ENCODE measurements at places on chromosomes 1 and 21. TPM values are rescaled to one million over a fixed set of nuclear protein-coding genes. Genes with fewer than 3 reads are reported as not detected.

- DNase-seq: no peak
These were observed 12.1 kb downstream of the ERG start for GRCh38 chr21:38486221-38486620.

DNA sequence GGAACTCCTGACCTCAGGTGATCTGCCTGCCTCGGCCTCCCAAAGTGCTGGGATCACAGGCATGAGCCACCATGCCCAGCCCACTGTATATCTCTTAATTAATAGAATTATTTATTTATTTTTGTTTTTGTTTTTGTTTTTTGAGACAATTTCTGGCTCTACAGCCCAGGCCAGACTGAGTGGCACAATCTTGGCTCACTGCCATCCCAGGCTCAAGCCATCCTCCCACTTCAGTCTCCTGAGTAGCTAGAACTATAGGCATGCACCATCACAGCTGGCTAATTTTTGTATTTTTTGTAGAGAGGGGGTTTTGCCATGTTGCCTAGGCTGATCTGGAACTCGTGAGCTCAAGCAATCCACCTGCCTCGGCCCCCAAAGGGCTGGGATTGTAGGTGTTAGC is 15.7 kb upstream of the WDTC1 start:
- DNase-seq: no peak

DNA sequence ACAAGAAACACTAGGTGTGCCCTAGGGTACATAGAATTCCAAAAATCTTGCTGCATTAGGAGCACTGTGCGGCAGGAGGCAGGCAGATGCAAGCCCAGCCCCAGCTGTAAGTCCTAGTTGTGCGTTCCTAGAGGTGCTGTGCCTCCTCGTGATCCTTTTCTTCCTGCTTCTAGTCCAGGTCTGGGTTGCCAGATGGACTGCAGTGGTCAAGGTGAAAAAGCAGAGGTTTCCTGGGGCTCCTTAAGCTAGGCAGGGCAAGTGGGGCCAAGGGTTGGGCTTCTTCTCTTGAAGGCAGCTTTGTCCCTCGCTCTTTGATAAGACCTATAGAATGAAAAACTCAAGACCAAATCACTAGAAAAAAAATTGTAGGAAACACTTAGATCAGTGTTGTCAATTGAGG is 21.6 kb upstream of the SLC45A3 start:
- no peak for DNase-seq

DNA sequence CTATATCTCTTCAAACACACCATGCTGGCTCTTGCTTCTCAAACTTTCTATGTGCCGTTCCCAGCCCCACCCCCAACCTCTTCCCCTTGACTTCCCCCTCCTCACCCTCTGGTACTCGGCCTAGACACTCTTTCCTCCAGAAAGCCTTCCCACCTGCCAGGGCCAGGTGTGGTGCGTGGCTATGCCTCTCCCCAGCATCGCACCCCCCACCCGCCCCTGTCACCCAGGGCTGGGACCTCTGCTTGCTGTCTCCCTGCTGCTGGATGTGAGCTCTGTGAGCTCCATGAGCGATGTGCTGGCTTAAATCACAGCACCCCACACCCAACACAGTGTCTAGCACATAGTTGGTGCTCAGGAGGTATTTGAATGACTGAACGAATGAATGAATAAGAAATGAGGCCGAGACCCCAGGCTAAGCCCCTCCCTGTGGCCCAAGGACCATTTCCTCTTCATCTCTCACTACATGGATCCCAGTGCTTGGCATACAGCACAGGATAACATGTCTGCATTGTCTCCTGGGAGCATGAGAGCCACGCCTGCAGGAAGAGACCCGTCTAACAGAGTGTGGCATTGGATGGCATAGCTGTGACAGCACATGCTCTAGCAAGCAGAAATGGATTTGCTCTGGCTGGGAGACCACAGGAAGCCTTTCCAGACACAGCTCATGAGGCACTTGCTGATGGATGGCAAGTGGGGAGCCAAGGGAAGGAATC is 19.7 kb downstream of the TNNT2 start:
- no peak for DNase-seq

GRCh38 chr21:39120876-39121599 is 62.2 kb downstream of the PSMG1 start:
- no peak for DNase-seq

DNA sequence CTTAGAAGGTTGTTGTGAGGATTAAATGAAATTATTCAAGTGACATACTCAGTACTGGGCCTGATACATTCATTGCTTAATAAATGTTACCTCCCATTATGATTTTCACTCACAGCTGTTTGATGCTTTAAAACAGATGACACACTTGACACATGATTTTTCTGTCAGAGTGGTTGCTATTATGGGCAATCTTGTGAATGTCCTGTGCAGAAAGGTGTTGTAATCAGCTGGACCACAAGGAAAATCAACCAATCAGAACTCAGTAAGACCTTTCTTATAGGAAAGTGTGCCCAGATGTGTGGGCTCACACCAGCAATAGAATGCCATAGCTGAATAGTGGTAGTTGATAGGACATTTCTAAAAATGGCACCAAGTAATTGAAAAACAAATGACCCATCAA is 23.5 kb downstream of the GJA5 start:
- DNase-seq: no peak

GRCh38 chr1:32924881-32925344 is 23.7 kb upstream of the TMEM54 start:
- DNase-seq: no peak

GRCh38 chr1:200292699-200293098 is 117.1 kb downstream of the ZNF281 start:
- no peak for DNase-seq

The SPATA46 gene
- not detected for total RNA-seq

The OR14I1 gene
- total RNA-seq: not detected

The OR10Z1 gene
- not detected for total RNA-seq

All from pancreas (tissue), 10 donors.